Kidney (tissue), 22 donors: ENCODE measurements at places on chromosomes 13 and 19. TPM values are rescaled to one million over a fixed set of nuclear protein-coding genes. Genes with fewer than 3 reads are reported as not detected.

Gene ZNF616
- polyA plus RNA-seq, result 3.2 TPM

Gene CYP4F11
- polyA plus RNA-seq, result 7.2 TPM

Gene ZNF90
- 2.3 TPM for polyA plus RNA-seq

Gene CACNA1A
- 0.30 TPM for polyA plus RNA-seq

Gene CRTC1
- 10.9 TPM for polyA plus RNA-seq

Gene NAPSA
- 268 TPM for polyA plus RNA-seq

Gene TFDP1
- 33.8 TPM for polyA plus RNA-seq

Gene PRODH2
- polyA plus RNA-seq, result 409 TPM

- peak; percentile 64 for DNase-seq
Measured at GRCh38 chr19:4229179-4229931, at the start of gene EBI3. EBI3 (plus strand) TSS chr19:4229523; CDS start chr19:4229551, 28 bp downstream.

DNA sequence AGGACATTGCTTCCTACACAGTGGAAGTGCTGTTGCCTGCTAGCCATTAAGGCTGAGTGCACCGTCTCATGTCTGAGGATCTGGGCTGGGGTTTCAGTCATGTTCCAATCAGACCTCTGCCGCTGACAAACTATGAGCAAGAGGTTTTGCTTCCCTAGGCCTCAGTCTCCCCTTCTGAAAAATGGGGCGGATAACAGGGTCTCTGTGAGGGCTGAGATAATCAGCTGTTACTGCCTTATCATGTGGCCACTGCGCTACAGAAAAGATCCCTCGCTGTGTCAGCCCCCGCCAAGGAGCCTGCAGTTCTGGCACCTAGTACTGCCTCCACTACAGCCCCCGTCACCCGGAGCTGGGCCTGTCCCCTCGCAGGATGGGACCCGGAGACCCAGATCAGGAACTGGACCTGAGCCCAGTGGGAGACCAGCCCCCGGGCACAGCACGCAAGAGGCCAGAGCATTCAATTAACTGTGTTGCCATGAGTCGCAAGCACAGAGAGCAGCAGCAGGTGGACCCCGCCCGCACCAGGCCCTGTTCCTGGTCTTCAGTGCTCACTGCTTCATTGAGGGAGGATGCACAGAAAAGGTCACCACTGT is 3.0 kb upstream of the PNKP start:
- no peak for DNase-seq

- DNase-seq, result no peak
Measured at GRCh38 chr19:48508729-48509411, 2.8 kb downstream of the LMTK3 start.

DNA sequence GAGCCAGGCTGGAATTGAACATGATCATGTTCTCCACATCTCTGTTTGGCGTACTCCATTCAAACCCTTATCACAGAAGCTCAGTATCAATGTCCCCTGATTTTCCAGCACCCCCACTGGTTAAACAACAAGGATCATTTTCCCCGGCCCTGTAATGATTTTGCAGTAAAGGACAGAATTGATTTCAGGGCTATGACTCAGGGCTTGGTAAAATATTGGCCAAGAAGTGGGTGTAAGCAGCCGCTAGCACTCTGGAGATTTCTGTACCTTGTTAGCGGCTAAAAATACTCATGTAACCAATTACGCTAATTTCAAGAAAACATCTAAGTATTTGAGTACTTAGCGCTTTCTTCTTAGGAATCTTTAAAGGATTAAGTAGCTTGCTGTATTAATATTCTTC is 69.5 kb upstream of the FNDC3A start:
- no peak for DNase-seq

GRCh38 chr13:92719868-92720267 is 506.7 kb upstream of the GPC6 start:
- no peak for DNase-seq

GRCh38 chr19:29415507-29415906 is 110.3 kb upstream of the VSTM2B start:
- no peak for DNase-seq

GRCh38 chr19:41442473-41443355 is at the start of gene ERICH4:
ERICH4 (plus strand) TSS chr19:41443156; CDS start chr19:41443170, 14 bp downstream.
- DNase-seq, result no peak

GRCh38 chr19:7897292-7897691 is 6.4 kb upstream of the MAP2K7 start:
- DNase-seq, result no peak

- DNase-seq, result no peak
Measured at GRCh38 chr13:77857531-77858209, 61.0 kb downstream of the EDNRB start.

GRCh38 chr13:54628383-54628782 is 1599.8 kb downstream of the OLFM4 start:
- DNase-seq, result no peak

DNA sequence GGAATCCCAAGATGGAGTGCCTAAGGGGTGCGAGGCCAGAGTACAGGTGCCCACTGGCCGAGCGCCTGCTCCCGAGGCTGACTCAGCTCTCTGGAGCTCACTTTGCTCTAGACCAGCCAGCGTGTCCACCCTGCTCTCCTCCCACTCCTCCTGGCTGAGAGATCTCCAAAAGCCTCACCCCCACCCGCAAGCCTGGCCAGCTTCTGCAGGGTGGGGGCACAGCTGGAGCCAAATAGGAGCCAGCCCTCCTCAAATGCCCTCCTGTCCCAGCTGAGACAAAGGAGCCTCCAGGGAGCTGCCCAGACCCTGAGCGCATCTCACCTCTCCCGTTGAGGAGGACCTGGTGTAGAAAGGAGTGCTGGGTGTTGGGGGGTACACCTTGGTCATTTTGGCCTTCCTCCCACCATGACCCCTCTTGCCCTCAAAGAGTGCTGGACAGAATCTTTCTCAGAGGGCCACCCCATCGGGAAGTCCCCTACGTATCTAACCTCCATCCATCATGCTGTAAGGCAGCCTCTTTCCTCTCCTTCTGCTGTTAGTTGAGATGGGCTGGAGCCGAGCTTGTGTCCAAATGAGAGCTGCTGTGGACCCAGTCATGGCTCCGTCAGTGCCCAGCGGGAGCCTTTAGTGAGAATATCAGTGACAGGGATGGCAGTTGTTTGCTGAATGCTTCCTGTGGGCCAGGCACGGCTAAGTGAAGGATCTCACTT is 123.9 kb upstream of the VSTM2B start:
- peak; percentile 40 for DNase-seq

GRCh38 chr19:35959968-35960320 is 23.8 kb downstream of the LRFN3 start:
- DNase-seq, result no peak

DNA sequence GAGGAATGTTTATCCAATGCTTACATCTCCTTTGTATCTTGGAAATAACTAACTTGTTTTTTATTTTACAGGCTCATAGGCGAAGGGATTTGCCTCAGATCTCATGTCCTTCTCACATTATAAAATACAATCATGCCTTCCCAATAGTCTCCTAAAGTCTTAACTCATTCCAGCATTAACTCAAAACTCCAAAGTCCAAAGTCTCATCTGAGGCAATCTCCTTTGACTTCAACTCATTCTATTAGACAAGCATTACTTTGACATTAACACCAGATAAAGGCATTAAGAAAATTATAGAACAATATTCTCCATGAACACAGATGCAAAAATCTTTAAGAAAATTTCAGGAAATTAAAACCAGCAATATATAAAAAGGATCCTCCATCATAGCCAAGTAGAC is 137.6 kb downstream of the DNAJC3 start:
- no peak for DNase-seq

DNA sequence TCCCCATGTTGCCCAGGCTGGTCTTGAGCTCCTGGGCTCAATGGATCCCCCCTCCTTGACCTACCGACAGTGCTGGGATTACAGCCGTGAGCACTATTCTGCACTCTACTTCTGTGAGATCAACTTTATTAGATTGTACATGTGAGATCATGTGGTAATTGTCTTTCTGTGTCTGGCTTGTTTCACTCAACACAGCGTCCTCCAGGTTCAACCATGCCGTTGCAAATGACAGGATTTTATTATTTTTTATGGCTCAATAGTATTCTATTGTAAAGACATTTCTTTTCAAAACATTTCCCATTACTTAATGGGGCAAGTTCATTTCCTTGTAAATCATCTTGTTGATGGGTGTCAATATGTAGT is 1.5 kb upstream of the OBI1 start:
- DNase-seq, result no peak

DNA sequence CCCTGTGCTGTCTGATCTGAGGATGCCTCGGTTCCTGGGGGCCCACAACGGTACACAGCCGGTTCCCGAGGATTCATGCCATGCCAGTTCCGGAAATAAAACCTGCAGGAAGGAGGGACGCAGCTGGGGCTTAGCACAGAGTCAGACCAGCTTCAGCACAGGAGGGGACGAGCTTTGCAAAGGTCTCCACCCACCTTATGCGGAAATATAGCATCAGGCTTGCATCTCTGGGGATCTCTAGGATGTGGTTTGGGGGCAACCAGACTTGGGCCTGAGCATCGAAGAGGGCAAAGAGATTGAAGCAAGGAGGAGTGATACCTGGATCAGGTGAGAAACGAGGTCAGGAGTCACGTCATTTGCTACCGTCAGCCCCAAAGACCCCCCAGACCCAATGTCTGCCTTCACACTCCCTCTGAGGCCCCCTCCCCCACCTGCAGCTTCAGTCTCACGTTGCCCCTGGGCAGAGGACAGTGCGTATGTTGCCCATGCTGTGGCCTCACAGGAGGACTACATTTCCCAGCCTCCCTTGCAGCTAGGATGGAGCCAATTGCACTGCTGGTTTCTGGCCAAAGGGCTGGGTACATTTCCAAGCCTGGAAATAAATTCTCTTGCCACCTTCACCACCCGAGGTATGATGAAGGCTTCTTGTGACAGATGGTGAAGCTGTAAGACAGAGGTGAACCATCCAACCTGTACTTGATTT is 12.1 kb downstream of the TYK2 start:
- DNase-seq, result no peak

- no peak for DNase-seq
Measured at GRCh38 chr19:48628486-48629296, 8.5 kb downstream of the DBP start.

- no peak for DNase-seq
Measured at GRCh38 chr13:27081893-27082679, 89.5 kb downstream of the USP12 start.

- no peak for DNase-seq
Measured at GRCh38 chr19:28549680-28550277, 663.2 kb downstream of the UQCRFS1 start.

GRCh38 chr13:91280801-91281200 is 66.7 kb upstream of the MIR17HG start:
- DNase-seq, result no peak

GRCh38 chr19:54502518-54503048 is at the start of gene LAIR2:
LAIR2 (plus strand) TSS chr19:54502831; CDS start chr19:54502919, 88 bp downstream.
- no peak for DNase-seq
